Motor neuron (in vitro differentiated cells): ENCODE measurements at places on chromosomes 2 and 18. TPM values are rescaled to one million over a fixed set of nuclear protein-coding genes. Genes with fewer than 3 reads are reported as not detected.
A peak's percentile ranks its signal among the peaks of the same experiment; 100 is the strongest.

The SLC16A14 gene
- total RNA-seq, result 55.8 and 56.6 TPM in 2 replicates

The DNER gene
- total RNA-seq, result 61.9 and 63.1 TPM in 2 replicates

DNA sequence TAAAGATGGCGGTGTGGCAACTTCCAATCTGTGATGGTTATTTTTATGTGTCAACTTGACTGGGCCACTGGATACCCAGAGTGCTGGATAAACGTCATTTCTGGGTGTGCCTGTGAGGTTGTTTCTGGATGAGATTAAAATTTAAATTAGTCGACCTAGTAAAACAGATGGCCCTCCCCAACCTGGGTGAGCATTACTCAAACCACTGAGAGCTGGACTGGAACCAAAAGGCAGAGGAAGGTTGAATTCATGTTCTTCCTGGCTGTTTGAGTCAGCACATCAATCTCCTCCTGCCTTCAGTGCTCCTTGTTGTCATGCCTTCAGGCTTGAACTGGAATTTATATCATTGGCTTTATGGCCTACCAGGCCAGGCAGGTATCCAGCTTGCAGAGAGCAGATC, 190.8 kb upstream of the RGPD4 start:
- no peak for ATAC-seq

- no peak for ATAC-seq
Observed at GRCh38 chr2:218000136-218000535, 2.7 kb downstream of the TNS1 start.

DNA sequence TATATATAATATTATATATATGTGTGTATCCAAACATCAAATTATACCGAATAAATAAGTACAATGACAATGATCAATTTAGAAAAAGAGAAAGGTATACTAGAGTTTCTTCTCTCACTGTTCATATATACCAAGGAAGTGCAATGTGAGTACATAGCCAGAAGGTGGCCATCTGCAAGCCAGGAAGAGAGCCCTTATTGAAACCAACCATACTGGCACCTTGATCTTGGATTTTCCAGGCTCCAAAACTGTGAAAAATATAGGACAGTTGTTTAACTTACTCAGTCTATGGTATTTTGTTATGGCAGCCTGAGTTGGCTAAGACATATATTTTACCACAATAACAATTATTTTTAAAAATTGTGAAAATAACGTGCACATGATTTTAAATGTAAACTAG, 1490.2 kb upstream of the SLC39A10 start:
- no peak for ATAC-seq

DNA sequence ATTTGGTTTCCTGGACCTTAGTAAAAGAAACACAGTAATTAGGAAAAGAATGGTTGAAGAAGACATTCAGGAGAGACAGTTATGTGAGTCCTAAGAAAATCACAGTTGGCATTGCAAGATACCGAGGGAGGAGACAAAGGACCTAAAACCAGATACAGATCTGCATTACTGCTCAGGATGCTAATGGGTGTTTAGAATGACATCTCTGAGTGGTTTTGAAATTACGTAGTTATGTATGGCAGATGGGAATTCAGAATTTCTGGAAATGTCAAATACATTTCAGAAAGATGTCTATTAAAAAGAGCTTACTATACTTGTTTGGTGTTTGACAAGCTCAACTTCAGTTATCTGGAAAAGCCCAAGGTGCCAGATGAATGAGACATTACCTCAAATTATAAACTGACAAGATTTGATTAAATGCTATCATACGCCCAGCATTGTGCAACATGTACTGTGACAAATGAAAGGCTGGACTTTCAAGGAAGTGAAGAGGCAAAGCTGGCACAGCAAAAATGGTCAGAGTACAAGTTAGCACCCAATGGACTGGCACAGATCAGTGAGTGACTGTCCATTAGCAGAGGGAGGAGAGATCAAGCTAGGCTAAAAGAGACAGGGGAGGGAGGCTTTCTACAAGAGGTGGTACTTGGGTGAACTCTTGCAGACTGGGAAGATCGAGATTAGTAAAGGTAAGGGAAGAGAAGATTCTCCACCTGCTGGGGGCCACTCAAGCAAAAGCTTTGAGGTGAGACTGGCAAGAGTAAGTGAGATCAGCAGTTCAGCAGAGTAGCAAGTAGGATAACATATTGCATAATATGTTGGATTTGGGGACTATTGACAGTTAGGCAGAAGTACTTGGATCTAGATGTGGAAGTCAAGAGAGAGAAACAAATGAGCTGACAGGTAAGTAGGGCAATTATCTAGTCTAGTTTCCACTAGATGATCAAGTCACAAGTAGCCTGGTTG, 168.9 kb downstream of the CYRIA start:
- no peak for ATAC-seq

The SGPP2 gene
- total RNA-seq, result 2.2 and 2.5 TPM in 2 replicates

- ATAC-seq, result no peak
Observed at GRCh38 chr2:135904341-135904989, 28.2 kb upstream of the MCM6 start.

- ATAC-seq, result no peak
Observed at GRCh38 chr2:34254272-34254878, 655.3 kb upstream of the FAM98A start.

The SLC66A3 gene
- 3.9 and 4.6 TPM in 2 replicates for total RNA-seq

DNA sequence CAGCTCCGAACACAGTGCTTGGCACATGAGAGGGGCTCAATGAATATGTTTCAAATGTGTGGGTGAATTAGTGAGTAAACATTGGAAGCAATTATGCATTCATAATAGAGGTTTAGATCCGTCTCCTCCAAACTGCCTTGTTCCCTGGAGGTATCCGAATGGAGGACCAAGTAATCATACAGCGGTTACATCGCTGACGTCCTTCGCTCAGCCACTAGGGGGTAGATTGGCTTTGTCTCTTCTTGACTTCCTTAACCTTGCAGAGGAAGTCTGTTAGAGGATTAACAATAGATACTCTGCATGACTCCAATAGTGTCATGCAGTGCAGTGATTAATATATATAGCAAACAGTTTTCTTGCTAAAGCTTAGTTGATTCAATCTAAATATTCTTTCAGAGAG, 517.0 kb downstream of the PTPRM start:
- peak; percentile 68 for ATAC-seq

The OSR1 gene
- 10.1 and 11.5 TPM in 2 replicates for total RNA-seq

The DCDC2C gene
- not detected in 2 replicates for total RNA-seq

GRCh38 chr2:173252581-173252980, 102.1 kb upstream of the CDCA7 start:
- ATAC-seq, result no peak

DNA sequence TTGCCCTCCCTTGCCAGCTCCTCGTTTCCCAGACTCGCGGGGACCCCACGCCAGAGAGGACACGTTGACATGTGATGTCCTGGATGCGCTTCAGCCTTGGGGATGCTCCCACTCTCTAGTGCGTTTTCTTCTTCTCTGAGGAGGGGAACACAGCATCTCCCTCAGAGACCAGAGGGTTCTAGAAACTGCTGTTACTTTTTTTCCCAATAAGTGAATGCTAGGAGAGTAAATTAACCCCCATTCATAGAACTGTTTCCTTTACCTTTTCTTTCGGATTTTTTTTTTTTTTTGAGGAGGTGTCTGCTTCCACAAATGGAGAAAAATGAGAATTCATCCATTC, 370 bp upstream of the EFEMP1 start:
- no peak for ATAC-seq

- no peak for ATAC-seq
Observed at GRCh38 chr2:215687149-215688031, 251.5 kb upstream of the FN1 start.

DNA sequence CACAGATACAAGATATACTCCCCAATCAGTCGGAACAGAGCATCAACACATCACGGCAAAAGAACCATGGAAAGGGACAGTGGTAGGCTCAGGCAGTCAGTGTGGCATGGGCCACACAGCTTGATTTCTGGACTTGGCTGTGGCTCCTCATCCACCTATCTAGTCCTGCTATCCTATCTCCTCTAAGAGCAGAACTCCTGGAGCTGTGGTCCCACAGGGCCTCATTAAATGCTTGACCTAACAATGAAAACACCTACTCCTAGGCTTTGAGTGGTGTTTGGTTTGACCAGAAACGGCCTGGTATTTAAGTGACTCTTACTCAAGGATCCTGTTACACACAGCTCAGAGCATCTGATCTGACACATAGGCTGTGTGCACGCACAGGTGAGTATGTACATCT, 33.6 kb upstream of the SMAD2 start:
- no peak for ATAC-seq

GRCh38 chr2:68833162-68833561, 38.0 kb downstream of the BMP10 start:
- no peak for ATAC-seq
